ENCODE measurements at places on chromosomes 7 and 10.

GRCh38 chr10:73838827-73839226, 27.4 kb upstream of the NDST2 start:
- DNase-seq, result no peak

DNA sequence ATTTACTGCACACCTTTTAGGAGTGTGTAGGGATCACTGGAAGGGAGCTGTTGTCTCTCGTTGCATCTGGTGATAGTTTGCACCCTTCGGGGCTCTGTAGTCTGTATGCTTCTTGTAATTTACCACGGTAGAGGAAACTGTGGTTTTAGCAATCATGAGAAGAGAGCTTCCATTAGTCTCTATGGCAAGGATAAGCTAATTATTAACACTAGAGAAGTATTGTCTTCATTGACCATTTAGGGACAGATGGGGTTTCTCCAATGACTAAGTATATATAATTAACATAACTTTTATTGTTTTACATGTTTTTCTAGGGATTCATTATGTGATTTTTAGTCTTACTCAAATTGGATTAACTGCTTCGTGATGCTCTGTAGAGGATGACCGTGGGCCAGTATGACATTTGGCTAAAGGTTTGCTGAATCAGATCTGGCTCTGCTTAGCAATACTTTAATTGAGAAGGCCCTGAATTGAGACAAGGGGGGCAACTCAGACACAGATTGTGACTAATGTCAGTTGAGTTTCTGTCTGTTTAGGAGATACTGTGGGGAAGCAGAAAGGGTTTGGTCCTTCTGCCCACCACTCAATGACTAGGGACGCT, 8.7 kb downstream of the SLC18A2 start:
- no peak for DNase-seq

DNA sequence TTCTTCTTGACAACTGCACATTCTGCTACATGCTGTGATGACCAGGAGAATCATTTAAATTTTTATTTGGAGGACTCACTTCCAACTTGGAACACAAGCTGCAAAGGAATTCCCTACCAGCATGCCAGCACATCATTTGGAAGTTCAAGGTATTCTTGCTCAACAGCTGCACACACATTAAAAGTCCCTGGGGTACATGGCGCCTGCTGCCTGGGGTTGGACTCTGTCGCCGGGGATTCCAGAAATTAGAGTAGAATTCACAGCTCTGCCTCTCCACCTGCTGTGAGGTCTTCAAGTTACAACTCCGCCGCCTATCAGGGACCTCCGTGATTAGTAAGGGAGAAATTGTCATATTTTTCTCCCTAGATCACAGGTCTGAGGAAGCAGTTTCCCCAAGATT, 1.1 kb downstream of the ZNF32 start:
- no peak for DNase-seq

- DNase-seq, result no peak
Measured at GRCh38 chr10:129771024-129771423, 193.1 kb downstream of the EBF3 start.

GRCh38 chr10:97875391-97875790, 25.7 kb downstream of the GOLGA7B start:
- no peak for DNase-seq

- no peak for DNase-seq
Measured at GRCh38 chr7:78326876-78327275, 528.3 kb downstream of the PHTF2 start.

DNA sequence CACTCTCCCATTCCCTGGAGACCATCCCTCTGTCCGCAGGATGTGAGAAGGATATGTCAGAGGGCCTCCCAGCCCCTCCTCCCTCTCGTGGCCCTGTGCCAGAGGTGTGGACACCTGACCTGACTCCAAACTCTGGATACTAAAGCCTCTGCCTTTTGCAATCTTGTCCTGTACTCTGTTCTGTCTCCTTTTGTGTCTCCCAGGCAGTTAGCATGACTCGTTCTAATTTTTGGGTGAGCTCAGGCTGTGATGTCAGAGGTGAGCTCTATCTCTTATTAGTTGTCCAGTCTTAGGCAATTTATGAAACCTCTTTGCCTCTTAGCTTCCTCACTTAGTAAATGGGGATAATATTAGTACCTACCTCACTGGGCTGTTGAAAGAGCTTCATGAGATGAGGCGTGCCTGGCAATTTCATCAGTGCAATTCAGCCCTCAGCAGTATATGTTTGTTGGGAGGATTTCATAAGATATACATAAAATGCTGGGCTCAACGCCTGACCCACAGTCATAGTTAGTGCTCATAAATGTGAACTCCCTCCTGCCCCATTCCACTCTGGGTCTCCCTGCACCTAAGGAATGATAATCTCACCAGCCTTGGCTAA, 10.9 kb downstream of the MARVELD1 start:
- DNase-seq, result no peak

DNA sequence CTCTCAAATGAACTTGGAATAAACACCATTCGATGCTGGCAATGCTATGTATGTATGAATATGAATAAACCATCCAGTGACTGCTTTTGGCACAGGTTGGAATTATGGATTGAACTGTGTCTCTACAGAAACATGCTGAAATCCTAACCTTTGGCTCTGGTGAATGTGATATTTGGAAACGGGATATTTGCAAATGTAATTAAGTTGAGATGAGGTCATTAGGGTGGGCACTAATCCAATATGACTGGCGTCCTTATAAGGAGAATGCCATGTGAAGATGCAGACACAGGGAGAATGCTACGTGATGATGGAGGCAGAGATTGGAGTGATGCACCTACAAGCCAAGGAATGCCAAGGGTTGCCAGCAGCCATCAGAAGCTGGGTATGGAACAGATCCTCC, 3.4 kb upstream of the ACTR3B start:
- DNase-seq, result no peak

GRCh38 chr10:108375691-108376090, 1211.2 kb upstream of the SORCS1 start:
- no peak for DNase-seq

DNA sequence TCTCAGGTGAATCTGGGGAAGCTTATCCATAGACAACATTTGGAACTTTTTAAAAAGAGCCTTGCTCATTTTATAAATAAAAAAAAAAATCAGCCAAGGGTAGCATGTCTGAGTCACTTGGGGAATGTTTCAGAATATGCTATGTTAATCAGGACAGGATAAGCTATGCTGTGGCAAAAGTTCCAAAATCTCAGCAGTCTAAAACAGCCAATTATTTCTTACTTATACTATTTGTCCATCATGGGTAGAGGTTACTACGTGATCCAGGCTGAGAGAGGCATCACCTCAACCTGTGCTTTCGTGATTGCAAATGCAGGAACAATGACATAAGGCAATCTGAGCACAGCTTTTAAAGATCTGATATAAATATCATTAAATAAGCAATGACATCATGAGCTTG, 6.5 kb downstream of the SLC13A1 start:
- DNase-seq, result no peak
